Stomach (tissue), 19 donors: ENCODE measurements at places on chromosomes 16 and 17. TPM values are rescaled to one million over a fixed set of nuclear protein-coding genes. Genes with fewer than 3 reads are reported as not detected.
A peak's percentile ranks its signal among the peaks of the same experiment; 100 is the strongest.

Gene PPL
- 11.4 TPM for total RNA-seq

DNA sequence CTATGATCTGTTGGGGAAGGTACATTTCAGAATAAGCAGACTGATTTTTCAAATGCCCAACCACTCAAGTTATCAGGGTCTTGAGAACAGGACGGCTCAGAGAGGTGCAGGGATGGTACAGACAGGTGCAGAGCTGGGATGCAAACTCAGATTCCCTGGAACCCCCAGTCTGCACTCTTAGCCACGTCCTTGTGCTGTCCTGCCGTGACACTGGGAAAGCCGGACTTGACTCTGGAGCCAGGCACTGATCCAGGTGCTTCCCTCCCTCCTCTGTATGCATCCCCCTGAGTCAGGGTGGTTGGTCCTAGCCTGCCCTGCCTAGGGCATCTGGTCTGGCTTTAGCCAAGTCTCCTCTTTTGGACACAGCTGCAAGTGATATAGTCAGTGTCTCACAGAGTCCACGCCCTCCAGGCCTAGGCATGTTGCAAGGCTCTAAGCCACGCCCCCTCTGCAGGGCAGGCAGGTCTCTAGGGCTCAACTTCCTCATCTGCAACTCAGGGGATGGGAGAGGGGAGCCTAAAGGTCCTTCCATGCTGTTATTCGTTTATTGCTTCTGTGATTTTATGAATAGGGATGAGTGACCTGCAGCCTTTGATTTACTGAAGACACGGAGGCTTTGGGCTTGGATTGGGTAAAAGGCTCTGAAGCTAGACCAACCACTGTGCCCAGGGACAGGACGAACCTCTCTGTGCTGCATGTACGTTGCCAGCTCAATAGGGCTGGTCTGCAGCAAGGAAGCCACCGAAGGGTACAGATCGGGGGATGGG is 97.3 kb downstream of the SDK2 start:
- peaks cover 11% of the 10 kb centered on the region for H3K27me3 ChIP-seq
- H3K4me3 ChIP-seq = no peak overlapping the region
- H3K4me1 ChIP-seq = no peaks in the 10 kb centered on the region
- H3K27ac ChIP-seq = no peak overlapping the region

DNA sequence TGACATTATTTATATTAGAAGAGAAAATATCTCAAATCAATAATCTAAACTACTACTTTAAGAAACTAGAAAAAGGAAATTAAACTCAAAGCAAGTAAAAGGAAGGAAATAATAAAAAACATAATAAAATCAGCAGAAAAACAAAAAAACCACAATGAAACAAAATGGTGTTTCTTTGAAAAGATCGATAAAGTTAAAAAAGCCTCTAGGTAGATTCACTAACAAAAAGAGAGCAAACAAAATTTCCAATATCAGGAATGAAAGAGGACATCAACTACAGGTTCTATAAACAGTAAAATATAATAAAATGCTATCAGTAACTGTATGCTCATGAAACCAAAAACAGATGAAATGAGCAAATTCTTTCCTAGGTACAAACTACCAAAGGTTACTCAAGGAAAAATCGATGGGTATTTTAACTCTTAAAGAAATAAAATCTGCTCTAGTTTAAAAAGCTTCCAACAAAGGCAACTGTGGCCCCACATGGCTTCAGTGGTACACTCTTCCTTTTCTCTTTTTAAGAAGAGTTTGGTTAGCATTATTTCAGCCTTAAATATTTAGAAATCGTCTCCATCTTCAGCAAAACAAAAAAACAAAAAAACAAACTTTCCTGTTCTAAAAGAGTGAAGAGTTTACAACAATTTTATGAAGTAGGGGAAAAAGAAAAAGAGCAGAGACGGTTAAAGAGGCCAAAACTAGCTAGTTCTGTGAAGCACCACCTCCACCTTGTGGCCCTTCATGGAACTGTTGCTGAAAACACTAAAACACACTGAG is 102.2 kb downstream of the TRIM37 start:
- DNase-seq = peak; percentile 86
- no peaks in the 10 kb centered on the region for H3K4me1 ChIP-seq
- H3K36me3 ChIP-seq = no peaks in the 10 kb centered on the region
- no peak overlapping the region for H3K27ac ChIP-seq
- no peaks in the 10 kb centered on the region for H3K27me3 ChIP-seq
- H3K4me3 ChIP-seq = no peak overlapping the region

- peak overlapping the region; percentile 85 for H3K27ac ChIP-seq
- peaks cover 19% of the 10 kb centered on the region for H3K36me3 ChIP-seq
- peaks cover 48% of the 10 kb centered on the region for H3K4me1 ChIP-seq
- H3K4me3 ChIP-seq = no peak overlapping the region
Measured at GRCh38 chr17:75124041-75124818, 7.3 kb downstream of the NT5C start.
